Vagina (tissue), 2 donors: ENCODE measurements at places on chromosomes 16 and 17.

GRCh38 chr16:68790944-68791343 is 52.4 kb upstream of the TANGO6 start:
- DNase-seq, result no peak

- DNase-seq, result peak; percentile 14
Observed at GRCh38 chr17:7862692-7863437, 5.1 kb downstream of the CYB5D1 start.

- no peak for DNase-seq
Observed at GRCh38 chr17:78179372-78179771, 7.5 kb downstream of the TK1 start.

GRCh38 chr17:17232303-17232621 is 4.7 kb downstream of the FLCN start:
- DNase-seq, result no peak

- DNase-seq, result no peak
Observed at GRCh38 chr17:6530324-6530920, 25.9 kb downstream of the PITPNM3 start.

- DNase-seq, result no peak
Observed at GRCh38 chr16:75219838-75220237, 1.1 kb downstream of the CTRB1 start.

DNA sequence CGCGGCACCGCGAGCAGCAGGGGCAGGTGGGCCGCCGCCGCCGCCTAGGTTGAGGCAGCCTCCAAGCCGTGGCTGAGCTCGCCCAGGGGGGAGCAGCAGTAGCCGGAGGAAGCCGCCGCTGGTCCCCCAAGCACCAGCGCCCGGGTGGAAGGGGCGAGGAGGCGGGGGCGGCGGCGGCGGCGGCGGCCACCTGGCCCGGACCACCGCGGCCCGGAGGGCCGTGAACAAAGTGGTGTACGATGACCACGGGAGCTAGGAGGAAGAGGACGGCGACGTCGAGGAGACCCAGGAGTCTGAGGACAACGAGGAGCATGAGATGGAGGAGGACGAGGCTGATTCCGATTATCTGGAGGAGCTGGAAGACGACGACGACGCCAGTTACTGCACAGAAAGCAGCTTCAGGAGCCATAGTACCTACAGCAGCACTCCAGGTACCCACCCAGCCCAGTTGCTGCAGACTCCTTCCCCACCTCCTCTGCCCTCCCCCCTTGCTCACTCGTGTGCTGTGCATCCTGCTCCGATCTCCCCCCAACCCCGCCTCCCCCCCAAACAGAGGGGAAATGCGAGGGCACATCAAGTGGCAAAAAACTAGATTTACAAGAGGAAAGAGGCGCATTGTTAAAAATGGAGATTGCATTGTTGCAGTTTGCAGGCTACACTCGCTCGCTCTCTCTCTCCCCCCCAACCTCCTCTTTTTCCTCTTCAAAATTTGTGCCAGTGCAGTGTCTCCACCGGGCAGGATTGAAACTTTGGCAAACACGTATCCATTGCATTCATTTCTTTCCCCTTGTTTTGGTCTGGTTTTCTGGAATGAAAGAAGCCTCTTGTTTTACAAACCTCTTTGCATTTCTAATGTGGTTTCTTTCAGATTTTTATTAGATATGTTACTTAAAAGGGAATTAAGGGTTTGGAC is 41.8 kb upstream of the AMZ2 start:
- DNase-seq, result peak; percentile 84

DNA sequence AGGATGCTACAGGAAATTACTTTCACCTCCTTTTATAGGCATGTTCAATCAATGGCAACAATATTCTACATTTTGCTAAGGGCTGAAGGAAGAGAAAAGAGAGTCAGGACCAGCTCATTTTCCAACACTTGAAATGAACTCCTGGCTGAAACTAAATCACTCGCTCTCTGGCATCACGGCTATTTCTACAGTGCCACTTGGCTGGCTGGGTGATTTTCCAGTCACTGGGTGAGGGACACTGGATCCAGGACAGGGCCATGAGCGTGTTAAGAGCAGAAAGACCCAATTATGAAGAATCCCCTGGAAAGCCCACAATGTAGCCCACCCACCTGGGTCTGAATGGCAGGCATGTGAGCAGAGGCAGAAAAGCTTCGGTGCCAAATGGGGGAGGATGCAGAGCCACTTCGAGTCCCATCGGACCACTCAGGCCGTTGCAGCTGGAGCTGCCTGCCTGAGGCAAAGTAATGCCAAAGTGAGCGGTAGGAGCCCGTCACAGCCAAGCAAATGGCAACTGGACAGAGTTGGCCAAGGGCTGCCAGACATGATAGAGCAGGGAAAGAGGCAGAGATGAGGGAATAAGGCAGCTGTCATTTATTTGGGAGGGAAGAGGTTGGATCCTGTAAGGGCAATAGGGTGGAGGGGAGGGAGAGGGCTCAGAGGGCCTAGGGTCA is 246.2 kb downstream of the STX8 start:
- no peak for DNase-seq
